ENCODE measurements at places on chromosomes 16 and 17.
A peak's percentile ranks its signal among the peaks of the same experiment; 100 is the strongest.

GRCh38 chr17:74369221-74369620 is 1.9 kb downstream of the GPR142 start:
- peak; percentile 76 for DNase-seq

- DNase-seq, result no peak
These were observed 393.8 kb upstream of the KIF2B start for GRCh38 chr17:53428913-53429312.

DNA sequence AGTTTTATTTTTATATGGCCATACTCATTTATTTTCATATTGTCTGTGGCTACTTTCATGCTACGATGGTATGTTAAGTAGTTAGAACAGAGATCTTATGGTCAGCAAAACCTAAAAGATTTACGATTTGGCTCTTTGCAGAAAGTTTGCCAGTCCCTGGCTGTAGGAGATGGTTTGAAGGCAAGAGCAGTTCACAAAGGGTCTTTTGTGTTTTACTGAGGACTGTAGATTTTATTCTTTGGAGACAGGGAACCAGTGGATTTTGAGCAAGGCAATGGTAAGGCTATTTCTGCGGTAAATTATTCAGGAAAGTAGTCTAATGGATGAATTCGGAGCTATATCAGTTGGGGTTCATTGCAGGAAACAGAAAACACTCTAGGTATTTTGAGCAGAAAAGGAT is 90.7 kb downstream of the WWP2 start:
- DNase-seq, result no peak

DNA sequence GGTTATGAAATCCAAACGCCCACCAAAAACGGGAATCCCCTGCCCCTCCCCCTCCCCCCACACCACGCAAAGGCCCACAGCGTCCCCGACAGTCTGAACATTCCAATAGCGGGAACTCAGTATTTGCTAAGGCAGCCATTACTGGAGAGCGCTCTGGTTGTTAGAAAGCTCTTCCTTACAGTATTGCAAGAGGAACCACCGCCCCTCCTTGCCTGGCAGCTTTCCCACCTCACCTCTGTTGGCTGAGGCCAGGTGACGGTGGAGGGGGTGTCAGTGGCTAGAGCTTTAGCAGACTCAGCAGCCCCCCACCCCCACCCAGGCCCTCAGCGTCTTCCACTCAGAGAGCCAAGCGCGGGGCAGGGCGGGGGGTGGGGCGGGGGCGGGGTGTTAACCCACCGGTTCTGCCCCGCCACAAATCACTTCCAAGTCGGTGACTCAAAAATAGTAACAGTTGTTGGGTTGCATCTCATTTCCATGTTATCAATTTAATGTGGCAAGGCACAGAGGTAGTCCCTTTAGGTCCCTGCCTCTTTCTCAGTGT is 2.2 kb upstream of the PLEKHH3 start:
- DNase-seq, result peak; percentile 35

DNA sequence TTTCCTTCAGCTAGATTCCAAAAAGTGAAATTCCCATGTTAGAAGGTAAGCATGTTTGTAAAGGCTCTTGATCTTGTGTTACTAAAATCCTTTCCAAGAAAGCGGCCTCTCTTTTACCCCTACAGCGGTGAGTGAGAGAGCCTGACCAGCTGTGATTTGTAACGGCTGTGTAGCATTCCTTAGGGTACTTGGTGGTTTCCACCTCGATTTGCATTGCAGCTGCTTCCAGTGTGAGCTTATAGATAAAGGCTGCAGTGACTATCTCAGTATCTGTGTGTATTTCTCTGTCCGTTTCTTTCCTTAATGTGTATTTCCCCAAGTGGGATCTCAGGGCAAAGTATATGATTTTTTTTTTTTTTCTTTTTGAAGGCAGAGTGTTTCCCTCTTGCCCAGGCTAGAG is 169.4 kb downstream of the SNX29 start:
- no peak for DNase-seq

- DNase-seq, result no peak
These were observed 20.8 kb downstream of the PIK3R5 start for GRCh38 chr17:8944748-8945147.

DNA sequence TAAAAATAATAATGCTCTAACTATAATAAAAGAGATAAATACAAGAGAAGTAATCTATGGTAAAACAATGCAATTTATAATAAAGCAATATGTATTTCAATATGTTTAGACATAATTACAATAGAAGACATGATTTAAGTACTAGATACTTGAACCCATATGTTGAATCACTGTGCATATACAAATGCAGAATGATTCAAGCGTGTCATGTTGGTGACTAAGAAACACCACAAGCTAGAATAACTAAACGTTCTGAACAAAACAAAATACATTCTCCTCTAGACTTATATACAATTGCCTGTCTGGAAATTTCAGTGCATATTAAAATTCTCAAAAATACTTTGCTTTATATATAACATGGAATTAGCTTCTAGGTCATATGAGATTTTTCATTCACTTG is 11.2 kb downstream of the TADA2A start:
- no peak for DNase-seq

GRCh38 chr17:58320163-58320558 is 8.4 kb downstream of the TSPOAP1 start:
- peak; percentile 16 for DNase-seq

- DNase-seq, result no peak
These were observed 138.2 kb downstream of the C16orf95 start for GRCh38 chr16:87178977-87179376.

DNA sequence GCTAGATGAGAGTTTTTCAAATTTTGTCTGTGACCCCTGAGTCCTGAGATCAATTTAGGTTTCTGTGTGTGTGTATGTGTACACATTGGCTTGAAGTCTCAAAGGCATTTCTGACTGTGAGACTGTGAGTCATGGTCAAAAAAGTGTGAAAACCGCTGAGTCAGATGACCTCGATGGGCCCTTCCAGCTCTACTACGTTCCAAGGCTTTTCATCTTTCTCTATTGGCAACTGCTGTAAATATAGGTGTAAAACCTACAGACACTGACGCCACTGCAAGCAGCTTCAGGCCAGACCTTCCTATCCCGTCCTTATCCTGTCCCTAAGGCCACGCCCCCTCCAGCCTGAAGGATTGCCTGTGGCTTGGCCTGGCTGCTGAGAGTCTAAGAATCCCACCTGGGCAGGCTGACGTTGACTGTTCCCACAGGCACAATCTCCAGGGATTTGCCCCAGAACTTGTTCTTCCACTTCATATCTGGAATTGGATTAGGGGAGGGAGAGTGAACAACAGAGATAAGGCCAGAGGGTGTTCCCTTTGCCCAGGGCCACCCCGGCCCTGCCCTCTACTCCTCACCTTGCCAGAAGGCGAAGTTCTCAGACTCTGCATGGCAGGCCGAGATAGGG is 11.3 kb downstream of the OSBPL7 start:
- DNase-seq, result peak; percentile 40

DNA sequence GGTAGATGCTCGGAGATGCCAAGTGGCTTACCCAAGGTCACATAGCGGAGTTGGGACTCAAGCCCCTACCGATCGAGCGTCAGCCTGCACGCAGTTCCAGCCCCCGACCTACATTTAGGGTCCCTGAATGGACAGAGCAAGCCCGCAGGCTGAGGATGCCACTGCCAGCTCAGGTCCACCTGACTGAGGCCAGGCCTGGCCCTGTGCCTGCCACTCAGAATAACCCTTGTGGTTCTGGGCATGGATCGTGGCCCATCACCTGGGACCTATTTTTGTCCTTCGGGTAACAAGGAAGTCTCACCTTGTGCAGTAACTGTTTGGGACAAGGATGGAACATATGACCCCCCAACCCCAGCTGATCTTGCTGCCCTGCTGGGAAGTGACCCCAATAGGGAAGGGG is 17.1 kb downstream of the CDH16 start:
- no peak for DNase-seq

DNA sequence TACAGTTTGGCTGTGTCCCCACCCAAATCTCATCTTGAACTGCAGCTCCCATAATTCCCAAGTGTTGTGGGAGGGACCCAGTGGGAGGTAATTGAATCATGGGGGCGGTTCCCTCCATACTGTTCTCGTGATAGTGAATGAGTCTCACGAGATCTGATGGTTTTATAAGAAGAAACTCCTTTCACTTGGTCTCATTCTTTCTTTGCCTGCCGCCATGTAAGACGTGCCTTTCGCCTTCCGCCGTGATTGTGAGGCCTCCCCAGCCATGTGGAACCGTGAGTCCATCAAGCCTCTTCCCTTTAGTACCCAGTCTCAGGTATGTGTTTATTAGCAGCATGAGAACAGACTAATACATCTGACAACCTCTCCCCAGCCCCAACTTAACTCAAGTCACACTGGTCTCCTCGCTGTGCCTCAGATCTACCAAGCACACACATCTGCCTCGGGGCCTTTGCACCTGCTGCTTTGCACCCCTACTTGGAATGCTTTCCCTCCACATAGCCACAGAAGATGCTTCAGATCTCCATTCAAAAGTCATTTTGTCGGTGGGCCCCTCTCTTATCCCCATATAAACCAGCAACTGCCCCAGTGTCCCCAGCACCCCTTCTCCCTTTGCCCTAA is 74.4 kb downstream of the RPH3AL start:
- DNase-seq, result no peak

DNA sequence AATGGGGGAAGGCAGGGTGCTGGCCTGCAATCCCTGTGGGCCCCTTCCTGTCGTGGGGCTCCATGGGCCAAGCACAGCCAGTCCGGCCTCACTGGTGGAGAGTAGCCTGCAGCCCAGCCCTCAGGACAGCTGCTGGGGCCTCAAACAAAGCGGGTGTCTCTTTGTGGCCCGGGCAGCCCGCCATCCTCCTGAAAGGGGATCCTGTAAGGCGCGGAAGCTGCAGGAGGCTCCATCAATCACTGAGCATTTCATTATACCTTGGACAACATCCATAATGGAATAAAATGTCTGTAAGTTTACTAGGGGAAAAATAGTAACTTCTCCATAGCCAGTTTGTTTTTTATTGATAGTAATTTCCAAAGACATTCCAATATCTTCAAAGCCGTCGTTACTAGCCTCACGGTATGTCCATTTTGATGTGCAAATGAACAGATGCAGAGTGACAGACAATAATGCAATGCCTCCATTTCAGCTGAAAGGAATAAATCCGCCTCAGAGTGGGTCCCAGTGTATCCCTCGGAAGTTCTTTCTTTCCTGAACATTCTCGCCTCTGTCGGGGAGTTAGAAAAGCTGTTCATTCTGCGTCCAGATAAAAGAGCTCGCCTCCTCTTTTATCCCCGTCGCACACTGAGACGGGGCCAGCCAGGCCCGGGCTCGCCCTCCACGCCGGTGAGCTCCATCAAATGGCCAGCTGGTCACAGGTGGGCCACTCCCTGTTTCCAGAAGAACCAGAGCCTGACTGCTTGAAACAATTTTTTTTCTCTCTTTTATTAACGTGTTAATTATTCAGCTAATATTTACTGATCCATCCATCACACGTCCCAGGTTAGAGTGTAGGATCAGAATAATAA is 14.4 kb downstream of the WSCD1 start:
- no peak for DNase-seq

- DNase-seq, result no peak
These were observed 8.4 kb downstream of the TXNL4B start for GRCh38 chr16:72085002-72085401.

DNA sequence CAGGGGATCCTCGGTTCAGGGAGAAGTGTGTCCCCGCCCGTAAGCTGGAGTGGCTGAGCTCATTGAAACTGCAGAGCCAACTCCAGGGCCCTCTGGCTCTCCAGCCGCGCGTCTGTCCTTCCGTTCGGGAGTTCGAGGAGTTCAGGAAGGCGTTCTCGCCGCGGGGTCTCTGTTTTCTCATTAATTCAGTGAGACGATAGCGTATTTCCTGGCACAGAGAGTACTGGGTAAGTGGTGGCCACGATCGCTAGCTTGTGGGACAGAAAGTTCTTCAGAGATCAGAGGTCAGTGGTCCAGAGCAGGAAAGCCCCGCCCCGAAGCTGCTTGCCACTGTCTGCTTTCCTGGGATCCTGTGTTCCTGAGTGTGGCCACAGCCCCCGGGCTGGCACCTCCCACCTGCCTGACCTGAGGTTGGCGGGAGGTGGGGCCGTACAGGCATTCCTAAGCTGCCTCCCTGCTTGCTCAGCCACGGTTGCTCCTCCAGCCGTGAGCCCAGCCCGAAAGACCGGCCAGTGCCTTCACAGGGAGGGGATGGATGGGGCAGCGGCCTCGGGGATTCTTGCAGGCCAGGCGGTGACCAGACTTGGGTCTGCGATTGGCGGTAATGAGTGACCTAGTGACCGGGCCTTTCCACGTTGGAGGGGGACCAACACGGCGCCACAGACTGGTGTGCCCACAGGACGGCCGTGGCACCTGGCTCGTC is 8.9 kb downstream of the BAIAP2 start:
- no peak for DNase-seq

DNA sequence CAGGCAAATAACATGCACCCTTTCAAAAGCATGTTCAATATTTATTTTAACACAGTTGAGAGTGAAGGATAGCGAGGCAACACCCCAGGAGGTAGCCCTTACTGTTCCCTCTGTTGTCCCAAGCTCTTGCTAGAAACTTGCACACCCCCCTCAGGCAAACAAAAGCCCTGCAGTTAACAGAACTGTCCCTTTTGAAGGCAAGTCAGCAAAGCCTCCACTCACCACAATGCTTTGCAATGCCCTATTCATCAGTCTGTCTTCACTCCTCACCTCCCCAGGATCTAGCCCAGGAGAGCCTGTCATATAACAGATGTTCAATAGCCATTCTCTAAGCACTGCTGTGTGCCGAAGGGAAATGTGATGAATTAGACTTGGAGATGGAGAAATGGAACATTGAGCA is 3.5 kb upstream of the CNEP1R1 start:
- DNase-seq, result no peak

GRCh38 chr17:30597776-30598288 is 120.6 kb downstream of the GOSR1 start:
- DNase-seq, result no peak

- DNase-seq, result peak; percentile 19
These were observed 192.9 kb downstream of the CCDC182 start for GRCh38 chr17:57552114-57552624.

- no peak for DNase-seq
These were observed 73.1 kb downstream of the KSR1 start for GRCh38 chr17:27529230-27529796.

GRCh38 chr17:22303865-22304264 is 611.5 kb downstream of the KCNJ18 start:
- no peak for DNase-seq

- DNase-seq, result peak; percentile 32
These were observed 66.0 kb upstream of the ZNF423 start for GRCh38 chr16:49921791-49922456.

- DNase-seq, result peak; percentile 50
These were observed 25.2 kb downstream of the TK2 start for GRCh38 chr16:66524601-66525164.
